ENCODE measurements at places on chromosomes 11 and 22. TPM values are rescaled to one million over a fixed set of nuclear protein-coding genes. Genes with fewer than 3 reads are reported as not detected.

DNA sequence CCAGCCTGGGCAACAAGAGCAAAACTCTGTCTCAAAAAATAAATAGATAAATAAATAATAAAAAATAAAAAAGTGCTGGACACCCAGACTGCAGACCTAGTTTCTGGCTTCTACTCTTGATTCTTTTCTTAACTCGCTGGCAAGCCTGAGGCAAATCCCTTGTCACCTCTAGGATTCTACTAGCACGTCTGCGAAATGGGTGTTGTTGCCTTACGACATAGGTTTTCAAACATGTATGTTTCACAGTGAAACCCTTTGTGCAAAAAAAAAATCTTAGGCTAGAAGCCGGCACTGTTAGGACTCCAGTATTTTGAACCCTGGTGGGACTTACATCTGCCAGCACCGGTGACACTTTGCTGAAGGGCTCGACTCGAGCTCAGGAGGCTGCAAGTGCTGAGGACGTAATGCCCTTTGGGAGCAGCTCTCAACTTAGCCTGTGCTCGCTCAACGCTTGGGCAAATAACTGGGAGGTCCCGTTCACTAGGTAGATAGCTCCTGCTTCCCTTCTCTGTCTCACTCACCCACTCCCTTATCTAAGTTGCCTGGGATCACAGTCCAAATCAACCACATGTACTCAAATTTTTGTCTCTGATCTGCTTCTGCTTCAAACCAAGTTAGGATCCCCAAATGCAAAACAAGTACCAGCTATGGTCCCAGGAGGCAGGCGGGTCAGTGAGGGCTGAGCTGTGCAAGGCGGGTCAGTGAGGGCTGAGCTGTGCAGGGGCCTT is 34.7 kb upstream of the MYH9 start:
- no peak for DNase-seq

- DNase-seq, result no peak
Observed at GRCh38 chr11:8296872-8297271, 33.2 kb upstream of the LMO1 start.

DNA sequence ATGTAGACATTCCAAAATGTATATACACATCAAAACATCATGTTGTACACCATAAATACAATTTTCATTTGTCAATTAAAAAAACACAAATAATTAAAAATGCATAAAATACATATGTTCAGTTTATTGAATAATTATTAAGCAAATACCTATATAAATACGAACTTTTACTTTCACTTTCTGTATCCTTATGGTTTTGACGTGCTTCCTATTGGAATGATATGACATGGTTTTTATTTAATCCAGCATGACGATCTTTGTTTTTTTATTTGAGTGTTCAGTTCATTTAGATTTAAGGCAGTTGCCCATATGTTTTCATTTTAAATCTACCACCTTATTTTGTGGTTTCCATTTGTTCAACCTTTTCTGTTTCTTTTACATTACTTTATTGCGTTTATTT is 198.3 kb upstream of the PLET1 start:
- DNase-seq, result peak; percentile 10

DNA sequence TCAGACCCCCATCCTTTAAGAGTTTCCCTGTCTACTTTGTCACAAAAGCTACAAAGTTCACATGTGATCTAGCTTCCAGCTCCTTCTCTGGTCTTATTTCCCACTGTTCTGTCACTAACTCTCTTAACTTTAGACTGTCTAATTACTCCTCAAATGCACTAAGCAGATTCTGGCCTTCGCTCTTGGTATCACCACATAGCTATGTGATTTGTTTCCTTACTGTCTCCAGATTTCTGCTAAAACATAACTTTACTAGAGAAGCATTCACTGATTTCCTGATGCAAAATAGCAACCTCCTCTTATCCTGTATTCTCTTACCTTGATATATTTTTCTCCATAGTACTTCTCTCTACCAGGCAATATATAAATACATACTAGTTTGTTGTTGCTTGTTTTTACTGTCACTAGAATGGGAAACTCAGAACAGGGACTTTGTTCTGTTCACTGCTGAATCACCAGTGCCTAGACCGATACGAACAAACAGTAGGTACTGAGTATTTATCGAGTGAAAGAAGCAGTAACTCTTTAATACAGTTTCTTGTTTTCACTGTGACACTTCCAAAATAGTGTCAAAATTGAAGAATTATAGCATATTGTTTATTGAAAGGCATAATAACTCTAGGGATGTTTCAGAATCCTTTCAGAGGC is 205.6 kb downstream of the DDX10 start:
- peak; percentile 82 for DNase-seq

- peak; percentile 79 for DNase-seq
Observed at GRCh38 chr11:119373921-119374631, 7.4 kb downstream of the USP2 start.

DNA sequence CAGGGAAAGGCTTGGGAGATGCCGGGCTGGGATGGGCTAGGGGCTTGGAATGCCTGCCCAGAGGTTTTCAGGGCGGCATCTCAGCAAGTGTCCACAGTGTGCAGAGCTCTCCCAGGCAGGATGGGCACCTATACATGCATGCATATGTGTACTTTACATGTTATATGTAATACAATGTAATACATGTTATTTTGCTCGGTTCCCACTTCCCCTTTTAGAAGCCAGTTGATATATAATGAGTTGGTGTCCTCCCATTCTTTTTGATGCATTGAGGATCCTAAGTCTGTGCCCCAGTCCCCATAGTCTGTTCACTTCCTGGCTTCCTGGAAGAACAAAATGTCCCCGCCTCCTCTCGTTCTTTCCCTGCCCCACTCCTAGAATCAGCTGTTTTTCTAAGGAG is 20.1 kb upstream of the EIF3D start:
- DNase-seq, result no peak

DNA sequence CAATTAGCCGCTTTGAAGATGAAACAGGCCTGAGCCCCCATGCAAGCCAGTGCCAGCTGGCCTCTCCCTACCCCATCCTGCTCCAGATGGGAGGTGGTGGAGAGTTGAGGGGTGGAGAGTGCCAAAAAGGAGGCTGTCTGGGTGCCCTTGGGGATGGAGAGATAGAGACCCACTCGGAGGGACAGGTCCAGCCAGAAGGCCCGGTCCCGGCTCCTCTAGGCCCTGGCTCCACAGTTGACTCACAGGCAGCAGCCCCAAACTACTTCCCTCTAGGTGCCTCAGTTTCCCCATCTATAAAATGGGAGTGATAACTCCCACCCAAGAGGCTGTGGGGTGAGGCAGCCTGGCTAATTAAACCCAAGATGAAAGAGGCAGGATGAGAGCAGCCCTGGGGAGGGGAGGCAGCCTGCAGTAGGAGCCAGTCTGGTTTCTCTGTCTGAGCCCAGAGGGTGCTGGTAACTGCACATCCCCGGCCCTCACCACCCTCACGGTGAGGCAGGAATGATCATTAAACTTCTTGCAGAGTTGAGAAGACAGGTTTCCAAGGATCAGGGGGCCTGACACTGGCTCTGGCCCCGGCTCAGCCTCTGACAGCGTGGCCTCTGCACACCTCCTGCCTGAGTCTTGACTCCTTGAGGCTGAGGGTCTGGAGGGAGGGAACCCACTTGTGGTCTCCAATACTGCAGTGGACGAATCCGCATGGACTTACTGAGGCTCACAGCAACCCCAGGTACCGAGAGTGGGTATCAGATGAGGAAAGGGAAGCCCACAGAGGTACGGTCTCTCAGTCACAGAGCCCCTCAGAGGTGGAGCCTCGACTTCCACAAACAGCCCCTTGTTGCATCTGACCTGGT is 1.4 kb upstream of the AP5B1 start:
- no peak for DNase-seq

DNA sequence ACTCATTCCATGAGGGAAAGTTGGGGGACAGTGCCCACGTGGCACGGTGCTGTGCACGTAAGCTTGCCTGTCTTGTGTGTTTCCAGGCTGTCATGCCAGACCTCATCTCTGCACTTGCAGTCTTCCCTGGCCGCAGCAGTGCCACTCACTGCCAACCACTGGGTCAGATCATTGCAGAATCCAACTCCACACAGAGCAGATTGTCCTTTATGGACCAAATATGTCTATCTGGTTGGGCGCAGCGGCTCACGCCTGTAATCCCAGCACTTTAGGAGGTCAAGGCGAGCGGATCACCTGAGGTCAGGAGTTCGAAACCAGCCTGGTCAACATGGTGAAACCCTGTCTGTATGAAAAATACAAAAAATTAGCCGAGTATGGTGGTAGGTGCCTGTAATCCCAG is 4.4 kb upstream of the PPARA start:
- DNase-seq, result no peak

- DNase-seq, result no peak
Observed at GRCh38 chr11:111402411-111402810, 23.3 kb upstream of the POU2AF1 start.

TUB gene
- 3.9 TPM for total RNA-seq

DNAJB7 gene
- total RNA-seq, result not detected

Data from endothelial cell of umbilical vein (primary cell).